ENCODE measurements at places on chromosomes 13 and 19.
A peak's percentile ranks its signal among the peaks of the same experiment; 100 is the strongest.

DNA sequence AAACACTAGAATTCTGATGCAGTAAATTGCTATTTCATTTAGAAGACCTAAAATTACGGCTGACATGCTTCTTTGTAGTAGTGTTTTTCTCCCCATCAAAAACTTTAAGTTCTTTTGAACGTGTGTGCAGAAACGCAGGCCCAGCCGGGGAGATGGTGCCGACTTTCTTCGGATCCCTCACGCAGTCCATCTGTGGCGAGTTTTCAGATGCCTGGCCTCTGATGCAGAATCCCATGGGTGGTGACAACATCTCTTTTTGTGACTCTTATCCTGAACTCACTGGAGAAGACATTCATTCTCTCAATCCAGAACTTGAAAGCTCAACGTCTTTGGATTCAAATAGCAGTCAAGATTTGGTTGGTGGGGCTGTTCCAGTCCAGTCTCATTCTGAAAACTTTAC lies 98.3 kb downstream of the TNFRSF19 start:
- no peak for DNase-seq

DNA sequence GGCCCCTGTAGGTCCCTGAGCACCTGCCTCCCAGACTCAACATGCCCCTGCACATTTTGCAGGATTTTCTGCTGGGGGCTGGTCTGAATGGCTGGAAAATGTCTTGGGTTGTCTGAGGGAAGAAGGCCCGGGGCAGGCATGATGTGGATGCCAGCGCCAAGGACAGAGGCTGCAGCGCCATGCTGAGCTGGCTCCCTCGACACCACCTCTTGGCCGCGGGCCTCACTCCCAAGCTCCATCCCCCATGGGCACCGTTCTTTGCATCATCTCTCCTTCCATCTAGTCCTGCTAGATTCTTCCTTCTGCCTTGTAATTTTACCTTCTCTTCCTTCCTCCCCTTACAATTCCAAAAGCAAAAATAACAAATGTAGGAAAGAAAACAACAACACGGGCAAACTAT lies 70.6 kb downstream of the ZIC5 start:
- DNase-seq: peak; percentile 37

GRCh38 chr13:26515721-26516120 lies 41.8 kb upstream of the WASF3 start:
- no peak for DNase-seq

DNA sequence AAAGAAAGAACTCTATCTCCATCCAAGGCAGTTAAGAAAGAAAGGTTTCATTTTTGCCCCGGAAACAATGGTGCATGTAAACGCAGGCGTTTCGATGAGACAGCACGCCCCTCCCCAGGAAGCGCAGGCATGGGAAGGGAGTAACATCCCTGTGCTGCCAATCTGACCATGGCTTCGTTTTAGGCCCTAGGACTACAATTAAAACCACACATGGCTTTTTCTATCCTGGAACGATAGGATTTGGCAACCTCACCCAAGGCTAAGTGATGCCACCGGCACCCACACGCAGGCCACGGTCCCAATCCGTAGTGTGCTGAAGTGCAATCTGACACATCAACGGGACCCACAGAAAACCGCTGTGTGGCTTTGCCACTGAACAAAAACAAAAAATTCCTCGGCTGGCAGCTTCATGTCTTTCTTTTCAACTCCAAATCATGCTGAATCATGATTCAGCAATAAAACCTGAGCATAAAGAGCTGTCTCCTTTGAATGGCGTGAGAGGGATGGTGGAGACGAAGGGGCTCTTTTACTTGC lies 24.2 kb downstream of the RANBP3 start:
- DNase-seq: no peak

DNA sequence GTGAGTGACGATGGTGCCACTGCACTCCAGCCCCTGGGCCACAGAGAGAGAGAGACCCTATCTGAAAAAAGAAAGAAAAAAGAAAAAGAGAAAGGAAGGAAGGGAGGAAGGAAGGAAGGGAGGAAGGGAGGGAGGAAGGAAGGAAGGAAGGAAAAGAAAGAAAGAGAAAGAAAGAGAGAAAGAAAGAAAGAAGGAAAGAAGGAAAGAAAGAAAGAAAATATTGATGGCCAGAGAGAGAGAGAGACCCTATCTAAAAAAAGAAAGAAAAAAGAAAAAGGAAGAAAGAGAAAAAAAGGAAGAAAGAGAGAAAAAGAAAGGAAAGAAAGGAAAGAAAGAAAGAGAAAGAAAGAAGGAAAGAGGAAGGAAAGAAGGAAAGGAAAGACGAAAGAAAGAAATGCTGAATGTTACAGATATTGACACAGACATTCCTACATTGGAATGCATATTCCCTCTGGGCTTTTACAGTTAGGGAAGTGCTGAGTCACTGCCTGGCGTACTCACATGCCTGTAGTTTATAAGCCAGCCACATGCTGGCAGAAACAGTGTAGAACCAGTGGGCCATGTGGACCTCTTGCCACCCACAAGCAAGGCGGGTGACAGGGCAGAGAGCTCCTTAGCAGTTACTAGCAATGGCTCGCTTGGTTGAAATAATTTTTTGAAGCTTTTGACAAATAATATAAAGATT lies 34.6 kb upstream of the SLC46A3 start:
- DNase-seq: no peak

- no peak for DNase-seq
Measured at GRCh38 chr19:19050731-19051130, 13.1 kb upstream of the SLC25A42 start.

- no peak for DNase-seq
Measured at GRCh38 chr13:30300596-30300995, 6.8 kb downstream of the KATNAL1 start.

- no peak for DNase-seq
Measured at GRCh38 chr13:41099986-41100385, 32.6 kb downstream of the KBTBD6 start.

GRCh38 chr13:105377452-105377851 lies 1158.0 kb downstream of the EFNB2 start:
- DNase-seq: no peak

DNA sequence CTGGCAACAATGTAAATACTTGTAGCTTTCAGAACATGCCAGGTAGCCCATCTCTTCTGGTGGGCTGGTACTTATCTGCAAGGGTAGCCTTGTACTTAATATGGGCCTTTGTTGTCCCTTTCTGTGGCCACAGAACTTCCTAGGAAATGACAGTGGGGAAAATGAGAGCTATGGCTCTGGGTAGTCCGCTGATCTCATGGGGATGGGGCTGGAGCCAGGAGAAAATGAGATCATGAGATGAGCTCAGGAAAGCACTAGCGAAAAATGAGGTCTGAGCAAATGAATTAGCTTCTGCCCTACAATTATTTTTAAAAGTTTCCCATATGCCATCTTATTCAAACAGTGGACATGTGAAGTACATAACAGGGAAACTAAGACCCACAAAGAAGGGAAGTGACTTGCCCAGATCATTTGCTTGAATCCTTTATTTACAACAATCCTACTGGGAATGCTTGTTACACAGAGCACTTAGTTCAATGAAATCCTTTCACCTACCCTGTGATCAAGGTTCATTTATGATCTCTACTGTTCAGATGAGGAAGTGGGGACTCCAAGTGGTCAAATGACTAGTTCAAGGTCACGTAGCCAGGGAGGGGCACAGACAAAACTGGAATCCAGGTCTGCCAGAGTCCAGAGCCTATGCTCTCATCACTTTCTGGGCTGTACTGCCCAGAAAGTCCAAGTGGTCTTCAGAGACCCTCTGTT lies 87.1 kb downstream of the PTPRS start:
- no peak for DNase-seq

GRCh38 chr19:47499863-47500830 lies 14.7 kb downstream of the NAPA start:
- DNase-seq: no peak

DNA sequence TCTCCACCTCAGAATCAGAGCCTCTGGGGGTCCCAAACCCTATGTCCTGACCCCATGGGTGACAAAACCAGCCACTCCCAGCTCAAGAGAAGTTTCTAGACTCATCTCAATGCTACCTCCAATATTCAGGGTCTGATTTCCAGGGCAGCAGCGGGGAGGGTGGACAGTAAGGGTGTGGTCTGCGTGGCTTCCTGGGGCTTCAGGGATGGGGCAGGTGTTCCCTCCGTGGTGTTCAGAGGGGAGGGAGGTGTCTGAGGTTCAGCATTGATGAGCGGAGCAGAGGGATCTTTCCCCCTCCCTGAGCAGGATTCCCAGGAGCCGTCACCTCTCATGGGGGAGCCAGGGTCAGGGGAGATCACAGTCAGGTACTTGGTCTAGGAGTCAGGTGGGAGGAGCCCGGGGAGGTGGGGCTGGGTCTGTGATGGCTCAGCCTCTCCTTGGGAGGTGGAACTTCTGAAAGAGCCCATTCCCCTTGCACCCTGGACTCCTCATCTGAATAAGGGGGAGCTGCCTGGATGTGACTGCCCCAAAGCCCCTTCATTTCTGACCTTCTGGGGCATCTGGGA lies 2.9 kb downstream of the LILRA2 start:
- no peak for DNase-seq

GRCh38 chr13:50780201-50781015 lies 63.1 kb downstream of the DLEU7 start:
- DNase-seq: no peak

DNA sequence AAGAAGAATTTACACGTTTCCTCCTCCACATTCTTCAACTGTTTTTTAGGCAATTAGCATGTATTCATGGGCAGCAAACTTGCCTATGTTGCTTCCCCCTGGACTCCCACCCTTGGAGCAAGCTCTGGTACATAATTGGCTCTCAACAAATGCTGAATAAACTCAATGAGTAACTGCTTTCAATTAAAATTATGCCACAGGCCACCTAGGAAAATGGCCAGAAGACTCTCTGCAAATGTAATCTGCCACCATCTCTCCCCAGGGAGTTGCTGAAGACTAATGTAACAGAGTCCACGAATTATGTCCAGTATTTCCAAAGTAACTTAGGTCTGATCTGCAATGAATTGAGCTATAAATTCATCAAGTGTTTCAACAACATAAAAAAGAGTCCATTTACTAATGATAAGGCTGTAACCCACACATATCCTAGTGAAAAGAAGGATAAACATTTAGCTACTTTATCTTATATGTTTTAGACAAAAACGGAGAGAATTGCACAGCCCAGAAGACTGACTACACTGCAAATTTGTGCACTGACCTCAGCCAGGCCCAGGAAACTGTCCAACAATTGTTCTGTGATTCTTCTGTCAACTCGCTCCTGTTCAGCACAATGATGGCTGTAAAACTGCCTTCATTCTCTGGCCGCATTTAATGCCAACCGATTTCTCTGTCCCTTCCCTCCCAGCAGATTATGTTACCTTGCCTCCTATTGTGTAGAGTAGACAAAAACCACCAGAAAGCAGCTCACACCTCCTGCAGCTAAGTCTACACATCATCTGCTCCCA lies 808.6 kb upstream of the ARGLU1 start:
- DNase-seq: peak; percentile 27

DNA sequence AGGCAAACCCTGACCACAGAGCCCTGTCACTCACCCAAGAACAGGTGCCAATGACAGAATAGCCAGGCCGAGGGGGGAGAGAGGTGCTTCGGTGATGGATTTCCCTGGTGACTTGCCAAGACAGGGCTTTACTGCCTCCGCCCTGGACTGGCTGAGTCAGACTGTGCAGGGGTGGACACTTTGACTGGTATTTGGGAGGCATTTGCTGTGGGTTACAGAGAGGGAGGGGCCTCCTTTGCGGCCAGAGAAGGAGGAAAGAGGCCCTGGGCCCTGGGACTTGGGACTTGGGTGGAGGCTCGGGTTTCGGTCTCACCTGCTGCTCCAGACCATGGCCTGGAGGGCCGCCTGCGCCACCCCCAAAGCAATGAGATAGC lies 4.6 kb upstream of the EPS8L1 start:
- DNase-seq: peak; percentile 24

DNA sequence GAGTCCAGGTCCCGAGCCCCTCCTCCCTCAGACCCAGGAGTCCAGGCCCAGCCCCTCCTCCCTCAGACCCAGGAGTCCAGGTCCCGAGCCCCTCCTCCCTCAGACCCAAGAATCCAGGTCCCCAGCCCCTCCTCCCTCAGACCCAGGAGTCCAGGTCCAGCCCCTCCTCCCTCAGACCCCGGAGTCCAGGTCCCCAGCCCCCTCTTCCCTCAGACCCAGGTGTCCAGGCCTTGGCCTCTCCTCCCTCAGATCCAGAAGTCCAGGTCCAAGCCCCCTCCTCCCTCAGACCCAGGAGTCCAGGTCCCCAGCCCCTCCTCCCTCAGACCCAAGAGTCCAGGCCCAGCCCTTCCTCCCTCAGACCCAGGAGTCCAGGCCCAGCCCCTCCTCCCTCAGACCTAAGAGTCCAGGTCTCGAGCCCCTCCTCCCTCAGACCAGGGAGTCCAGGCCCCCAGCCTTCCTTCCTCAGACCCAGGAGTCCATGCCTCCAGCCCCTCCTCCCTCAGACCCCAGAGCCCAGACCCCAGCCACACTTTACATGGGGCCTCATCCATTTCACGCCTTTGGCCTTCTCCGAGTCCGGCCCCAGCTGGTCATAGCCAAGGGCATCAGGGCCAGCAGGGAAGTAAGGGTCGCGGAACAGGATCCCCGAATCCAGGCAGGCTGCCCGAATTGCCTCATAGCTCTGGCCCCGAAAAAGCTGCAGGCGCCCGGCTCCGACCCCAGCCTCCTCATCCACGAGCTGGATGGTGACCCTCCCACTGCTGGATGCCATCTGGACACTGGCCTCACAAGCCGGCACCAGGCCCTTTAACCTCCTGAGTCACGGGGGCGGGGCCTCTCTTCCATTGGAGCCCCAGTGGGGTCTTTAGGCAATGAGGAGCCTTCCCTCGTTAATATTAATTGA lies 628 bp downstream of the CAPN12 start:
- no peak for DNase-seq

DNA sequence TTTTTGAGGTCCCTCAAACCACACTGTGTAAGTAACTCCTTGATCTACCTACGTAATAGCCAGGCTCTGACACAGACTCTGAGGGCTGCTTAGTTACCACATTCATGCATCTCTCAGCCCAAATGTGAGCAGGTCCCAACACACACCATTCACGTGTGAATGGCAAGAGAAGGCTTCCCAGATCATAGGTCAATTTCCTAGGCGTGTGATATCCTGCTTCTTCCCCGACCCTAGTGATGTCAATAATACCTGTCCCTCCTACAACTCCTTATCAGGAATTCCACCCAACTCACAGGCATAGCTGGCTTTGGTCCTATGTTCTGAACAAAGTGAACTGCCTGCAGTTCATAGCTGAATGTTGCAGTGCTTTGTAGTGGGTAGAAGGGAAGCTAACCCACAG lies 334.5 kb downstream of the RFC3 start:
- no peak for DNase-seq

- DNase-seq: no peak
Measured at GRCh38 chr13:110447058-110447511, 114.4 kb downstream of the RAB20 start.

All from NCI-H446 (cell line).